ENCODE measurements at places on chromosomes 4 and X. TPM values are rescaled to one million over a fixed set of nuclear protein-coding genes. Genes with fewer than 3 reads are reported as not detected.

Gene XAGE1A
- total RNA-seq = not detected

Gene THOC2
- 91.4 TPM for total RNA-seq

Gene STK26
- 6.4 TPM for total RNA-seq

Gene SGMS2
- total RNA-seq = 30.0 TPM

Gene RIBC1
- total RNA-seq = 3.9 TPM

Gene NSG1
- 1.3 TPM for total RNA-seq

Gene TRIM2
- 113 TPM for total RNA-seq

Gene FOXR2
- total RNA-seq = not detected
